ENCODE measurements at places on chromosomes 4 and X.

DNA sequence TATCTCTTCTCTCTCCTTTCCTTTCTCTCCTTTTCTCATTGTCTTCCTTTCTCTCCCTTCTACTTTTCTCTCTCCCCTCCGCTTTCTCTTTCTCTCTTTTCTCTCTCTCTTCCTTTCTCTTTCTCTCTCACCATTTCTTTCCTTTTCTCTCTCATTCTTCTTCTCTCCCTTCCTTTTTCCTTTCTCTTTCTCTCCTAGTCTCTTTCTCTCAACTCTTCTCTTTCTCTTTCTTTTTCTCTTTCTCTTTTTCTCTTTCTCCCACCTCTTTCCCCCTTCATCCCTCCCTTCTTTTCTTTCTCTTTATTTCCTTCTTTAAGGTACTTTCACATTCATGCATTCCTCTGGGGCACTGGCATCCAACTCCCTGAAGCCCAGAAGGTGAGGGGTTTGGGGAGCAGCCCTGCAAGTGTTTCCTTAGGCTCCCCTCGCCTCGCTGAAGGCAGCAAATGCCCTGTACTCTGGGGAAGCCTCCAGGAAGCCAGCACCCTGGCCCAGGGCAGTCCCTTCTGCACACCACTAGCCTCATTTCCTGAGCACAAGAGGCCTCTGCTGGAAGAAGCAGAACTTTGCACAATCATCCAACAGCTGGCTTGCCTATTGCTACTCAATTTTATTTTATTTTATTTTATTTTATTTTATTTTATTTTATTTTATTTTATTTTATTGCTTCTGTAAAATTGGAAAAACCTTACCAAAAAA is 124.2 kb downstream of the NFKB1 start:
- peak; percentile 64 for DNase-seq

DNA sequence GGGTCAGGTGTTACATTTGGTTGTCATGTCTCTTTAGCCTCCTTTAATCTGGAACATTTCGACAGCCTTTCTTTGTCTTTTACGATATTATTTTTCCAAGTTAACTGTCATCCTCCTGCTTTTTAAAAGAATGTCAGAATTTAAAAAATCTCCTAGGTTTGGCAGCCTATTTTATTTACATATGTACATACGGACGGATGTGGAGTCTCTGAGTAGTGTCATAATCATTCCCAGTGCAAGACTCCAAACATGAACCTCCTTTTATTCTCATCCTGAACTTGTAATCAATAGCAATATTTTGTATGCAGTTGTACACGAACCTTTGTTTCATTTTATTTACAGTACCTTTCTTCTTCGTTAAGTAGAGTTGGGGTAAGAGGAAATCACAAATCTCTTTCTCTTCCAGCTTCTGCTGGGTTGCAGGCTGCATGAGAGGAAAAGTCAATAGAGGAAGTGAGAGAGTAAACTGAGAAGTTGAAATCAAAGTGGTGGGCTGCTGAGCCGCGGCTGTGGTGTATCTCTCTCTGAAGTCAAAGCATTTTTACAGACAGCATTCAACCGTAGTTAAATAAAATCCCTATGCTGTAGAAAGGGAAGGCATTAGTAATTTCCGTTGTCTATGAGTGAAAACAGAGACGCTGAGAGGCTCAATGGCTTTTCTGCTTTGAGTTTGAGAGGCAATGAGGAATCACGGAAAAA is 53.9 kb upstream of the RPS6KA3 start:
- DNase-seq: no peak

- DNase-seq: no peak
These were observed 52.2 kb downstream of the APOO start for GRCh38 chrX:23855569-23855968.

GRCh38 chr4:139973015-139973414 is 181.0 kb downstream of the MAML3 start:
- no peak for DNase-seq

- DNase-seq: no peak
These were observed 94.6 kb downstream of the RASL11B start for GRCh38 chr4:52956691-52957090.

GRCh38 chrX:68992821-68993397 is 164.1 kb downstream of the EFNB1 start:
- no peak for DNase-seq

- DNase-seq: no peak
These were observed 1.6 kb downstream of the RPL34 start for GRCh38 chr4:108622022-108622421.

GRCh38 chr4:153257991-153258390 is 53.7 kb downstream of the TRIM2 start:
- no peak for DNase-seq

DNA sequence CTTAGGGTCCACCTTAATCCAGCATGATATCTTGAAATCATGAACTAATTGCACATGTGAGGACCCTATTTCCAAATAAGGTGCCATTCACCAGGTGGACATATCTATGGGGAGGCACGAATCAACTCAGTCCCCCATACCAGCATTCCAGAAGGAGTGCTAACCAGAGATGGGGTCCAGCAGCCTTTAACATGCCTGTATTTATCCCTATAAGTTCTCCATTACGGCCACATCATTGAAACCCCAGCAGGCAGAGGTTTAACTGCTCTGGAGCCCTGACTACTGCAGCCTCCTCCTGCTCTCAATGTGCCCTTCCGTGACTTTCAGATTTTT is 3.2 kb upstream of the ASMTL start:
- no peak for DNase-seq

- no peak for DNase-seq
These were observed 282.0 kb downstream of the ARHGAP24 start for GRCh38 chr4:85756938-85757337.

- DNase-seq: no peak
These were observed 7.3 kb downstream of the FOXP3 start for GRCh38 chrX:49257074-49257790.

DNA sequence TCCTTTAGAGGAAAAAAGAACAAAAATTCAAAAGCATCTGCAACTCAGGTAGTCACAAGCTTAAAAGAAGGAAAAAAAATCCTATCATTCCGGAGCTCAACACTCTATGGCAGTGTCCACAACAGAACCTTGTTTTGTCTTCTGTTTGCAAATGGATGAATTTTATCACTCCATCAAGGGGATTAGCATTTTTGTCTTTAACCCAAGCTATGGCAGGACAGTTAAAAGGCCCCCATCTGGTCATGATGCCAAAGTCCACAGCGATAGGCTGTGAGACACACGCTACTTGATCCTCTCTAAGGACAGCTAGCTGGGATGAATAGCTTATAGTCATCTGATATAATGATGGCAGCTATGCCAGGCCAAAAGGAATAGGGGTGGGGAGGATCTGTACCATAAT is 16.6 kb downstream of the AMER1 start:
- DNase-seq: no peak

DNA sequence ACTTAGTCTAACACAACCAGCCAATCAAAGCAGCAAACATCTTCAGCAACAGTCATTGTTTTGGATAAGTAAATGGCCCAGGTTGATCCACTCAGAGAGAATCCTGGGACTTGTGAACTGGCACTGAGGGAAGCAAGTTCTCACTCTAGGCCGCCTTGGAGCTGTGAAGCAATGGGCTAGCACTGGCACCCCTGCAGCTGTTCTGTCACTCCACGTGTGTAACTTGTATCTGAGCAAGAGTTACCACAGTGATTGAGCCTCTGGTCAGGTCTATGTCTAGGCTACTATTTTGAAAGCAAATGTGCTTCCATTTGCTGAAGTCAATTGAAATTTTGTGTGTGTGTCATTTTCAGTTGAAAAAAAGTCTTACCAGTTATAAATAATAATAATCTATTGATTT is 57.2 kb upstream of the HS3ST1 start:
- no peak for DNase-seq

DNA sequence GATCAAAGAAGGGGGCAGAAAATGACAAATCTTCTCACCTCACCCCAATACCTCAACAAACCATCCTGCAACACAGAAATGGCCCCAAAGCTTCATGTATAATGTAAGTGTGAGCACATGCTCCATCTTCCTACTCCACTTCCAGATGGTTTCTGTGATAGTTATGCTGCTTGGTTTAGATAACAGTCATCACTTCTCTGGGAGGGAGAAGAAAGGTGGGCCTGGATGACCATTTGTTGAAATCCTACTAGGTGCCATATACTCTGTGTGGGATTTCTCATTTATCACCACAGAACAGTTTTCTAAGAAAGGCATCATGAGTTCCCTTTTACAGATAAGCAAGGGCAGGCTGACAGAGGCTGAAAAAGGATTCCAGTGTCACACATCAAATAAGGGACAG is 31.3 kb upstream of the NXF3 start:
- no peak for DNase-seq

DNA sequence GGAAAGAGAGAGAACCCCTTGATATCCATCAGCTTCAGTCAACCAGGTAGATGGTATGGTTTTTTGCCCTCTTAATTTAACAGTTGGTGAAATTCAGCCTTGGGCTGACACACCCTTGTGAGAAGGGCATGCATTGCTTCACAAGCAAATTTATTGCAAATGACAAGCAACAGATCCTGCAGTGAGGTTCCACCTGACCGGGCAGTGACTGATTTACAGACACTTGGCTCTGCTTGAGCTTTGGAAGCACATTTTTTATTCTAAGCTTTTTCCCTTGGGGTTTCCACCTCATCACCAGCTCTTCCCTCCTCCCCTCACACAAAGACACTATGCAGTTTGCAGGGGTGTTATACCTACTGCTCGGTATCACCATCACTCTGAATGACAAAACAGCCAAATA is 28.3 kb upstream of the SERTM2 start:
- DNase-seq: no peak

DNA sequence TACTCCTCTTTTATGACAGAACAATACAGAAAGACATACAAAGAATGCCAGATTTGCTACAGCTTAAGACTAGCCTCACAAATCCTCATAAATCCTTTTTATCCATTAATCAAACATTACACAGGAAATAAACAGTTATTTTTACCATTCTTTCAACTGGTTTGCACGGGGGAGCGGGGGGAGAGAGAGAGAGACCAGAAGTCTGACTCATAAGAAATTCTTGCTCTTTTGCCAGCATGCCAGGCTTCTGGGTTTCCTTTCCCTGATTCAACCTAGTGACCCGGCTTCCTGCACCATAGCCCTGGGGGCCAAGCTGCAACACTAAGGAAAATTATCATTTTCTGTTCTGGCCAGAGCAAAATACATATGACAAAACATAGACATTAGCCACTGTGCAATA is 6.8 kb upstream of the RRAGB start:
- DNase-seq: no peak

GRCh38 chr4:130825284-130825683 is 1729.3 kb downstream of the C4orf33 start:
- DNase-seq: no peak

DNA sequence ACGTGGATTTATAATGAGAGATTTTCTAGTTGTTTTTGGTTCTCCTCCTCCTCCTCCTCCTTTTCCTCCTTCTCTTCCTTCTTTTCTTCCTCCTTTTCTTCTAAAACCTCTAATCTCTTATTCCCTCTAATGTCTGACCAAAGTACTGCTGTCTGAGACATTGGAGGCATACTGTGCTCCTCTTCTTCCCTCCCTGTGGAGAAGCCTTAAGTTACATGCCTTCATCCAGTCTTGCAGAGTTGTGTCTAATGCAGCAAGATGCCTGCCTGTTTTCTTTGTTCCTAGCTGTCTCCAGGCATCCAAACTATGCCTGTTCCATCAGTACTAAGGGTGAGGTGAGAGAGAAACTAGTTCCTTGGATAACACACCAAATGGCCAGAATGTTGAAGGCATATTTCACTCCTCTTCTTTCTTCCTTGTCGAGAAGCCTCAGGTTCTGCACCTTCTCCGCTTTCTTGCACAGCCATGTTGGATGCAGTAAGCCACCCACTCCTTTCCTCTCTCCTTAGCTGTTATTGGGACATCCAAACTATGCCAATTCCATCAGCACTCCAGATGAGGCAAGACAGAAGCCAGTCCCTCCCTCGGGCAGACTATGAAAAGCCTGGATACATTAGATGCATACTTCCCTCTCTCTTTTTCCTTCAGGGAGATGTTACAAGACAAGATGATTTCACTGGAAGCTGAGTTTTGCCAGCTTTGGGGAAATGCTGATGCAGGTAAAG is 285.7 kb upstream of the TRAM1L1 start:
- DNase-seq: no peak

GRCh38 chr4:15753081-15753480 is 25.0 kb upstream of the CD38 start:
- DNase-seq: no peak

DNA sequence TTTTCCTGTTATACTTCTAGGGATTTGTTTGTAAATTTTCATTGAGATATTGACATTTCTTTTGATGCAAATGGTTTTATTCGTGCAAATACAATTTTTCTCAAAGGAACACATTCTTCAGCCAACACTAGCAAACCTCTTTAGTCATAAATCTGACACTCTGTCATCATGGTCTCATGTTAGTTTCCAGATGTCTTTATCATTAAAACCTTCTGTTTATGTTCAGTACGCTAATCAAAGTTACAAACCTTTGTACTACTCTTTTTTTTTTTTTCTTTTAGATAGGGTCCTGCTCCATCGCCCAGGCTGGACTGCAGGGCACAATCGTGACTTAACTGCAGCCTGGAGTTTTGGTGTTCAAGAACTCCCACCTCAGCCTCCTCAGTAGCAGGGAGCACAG is 7.1 kb downstream of the SLC25A31 start:
- no peak for DNase-seq

GRCh38 chr4:47084795-47085194 is 53.4 kb downstream of the GABRB1 start:
- no peak for DNase-seq

- DNase-seq: no peak
These were observed 352.5 kb downstream of the GPM6A start for GRCh38 chr4:175459571-175459970.

GRCh38 chrX:79330022-79330421 is 37.1 kb downstream of the ITM2A start:
- DNase-seq: no peak

DNA sequence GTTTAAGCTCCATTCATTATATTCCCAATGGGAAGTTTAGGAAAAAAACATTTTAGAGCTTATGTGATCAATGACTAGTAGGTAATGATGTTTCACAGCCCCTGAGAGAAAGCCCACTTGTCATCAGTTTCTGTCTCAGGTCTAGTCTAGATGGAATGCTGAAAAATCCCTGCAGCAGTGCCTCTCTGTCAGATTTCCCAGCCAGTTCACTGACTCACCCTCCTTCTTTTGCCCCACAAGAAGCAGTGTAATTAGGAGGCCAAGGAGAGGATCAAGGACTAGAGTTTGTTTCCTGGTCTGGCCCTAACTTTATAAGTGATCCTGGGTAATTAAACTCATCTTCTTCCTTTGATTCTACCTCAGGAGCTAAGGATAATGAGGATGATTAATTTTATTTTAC is 118.7 kb upstream of the ANXA3 start:
- DNase-seq: no peak

DNA sequence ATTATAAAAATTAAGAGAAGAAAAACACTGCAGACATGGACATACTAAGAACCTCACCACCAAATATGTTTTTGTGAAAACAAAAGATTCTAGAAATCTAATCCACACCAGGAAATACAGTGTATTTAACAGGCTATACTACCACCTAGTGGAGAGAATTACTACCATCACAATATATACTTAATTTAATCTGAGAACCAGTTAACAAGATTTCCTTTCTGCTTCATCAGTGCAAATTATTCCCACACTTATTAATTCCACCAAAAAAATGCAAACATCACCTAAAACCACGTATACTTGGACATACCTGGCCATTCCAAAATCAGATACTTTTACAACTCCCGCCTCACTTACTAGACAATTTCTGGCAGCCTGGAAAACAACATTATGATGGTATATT is 7.0 kb upstream of the TXK start:
- DNase-seq: no peak

All from CD4-positive, alpha-beta T cell (primary cell).